Hematopoietic multipotent progenitor cell (in vitro differentiated cells): ENCODE measurements at places on chromosomes 4 and X.
A peak's percentile ranks its signal among the peaks of the same experiment; 100 is the strongest.

DNA sequence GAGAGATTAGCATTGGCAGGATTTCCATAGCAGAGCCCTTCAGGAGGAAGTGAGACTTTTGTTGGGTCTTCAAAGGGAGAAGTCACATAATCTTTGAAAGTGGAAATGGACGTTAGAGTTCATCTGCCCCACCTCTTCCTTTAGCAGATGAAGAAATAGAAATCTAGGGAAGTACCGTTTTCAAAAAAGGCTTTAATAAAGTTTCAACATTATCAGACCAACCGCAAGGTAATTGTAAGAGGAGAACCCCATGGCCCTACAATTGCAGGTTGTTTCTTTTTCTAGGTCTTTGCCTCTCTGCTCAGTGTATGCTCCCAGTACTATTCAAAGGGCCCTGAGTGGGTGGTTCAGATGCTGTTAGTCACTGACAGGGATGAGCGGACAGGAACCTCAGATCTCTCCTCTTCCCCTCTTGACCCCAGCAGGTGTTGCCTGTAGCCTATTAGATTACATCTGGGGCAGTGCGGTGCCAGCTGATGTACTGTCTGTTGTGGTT is 48.6 kb upstream of the AP1S2 start:
- no peak for DNase-seq

DNA sequence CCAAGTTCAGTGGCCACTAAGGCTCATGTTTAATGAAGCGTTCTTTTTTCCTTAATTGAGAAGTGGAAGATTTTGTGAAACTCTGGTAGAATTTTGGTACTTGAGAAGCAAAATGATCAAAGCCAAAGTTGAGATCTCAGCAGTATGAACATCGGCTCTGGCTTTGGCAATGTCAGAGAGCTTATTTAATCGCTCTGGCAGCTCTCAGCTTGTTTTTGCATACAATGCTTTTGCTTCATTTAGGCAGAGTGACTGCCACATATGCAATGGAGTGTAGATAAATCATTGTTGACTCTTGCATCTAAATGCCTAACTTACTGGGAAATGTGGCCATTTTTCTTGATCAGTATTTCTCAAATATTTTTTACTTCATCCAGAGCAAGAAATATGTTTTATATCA is 135.7 kb downstream of the AASDH start:
- DNase-seq: no peak

GRCh38 chr4:185793716-185794115 is 18.3 kb downstream of the SORBS2 start:
- no peak for DNase-seq

GRCh38 chr4:38663801-38664705 is at the start of gene KLF3:
Gene KLF3, plus strand, starts transcription at chr4:38664199. Its CDS starts 16,427 bp downstream, at chr4:38680626.
- peak; percentile 78 for DNase-seq

GRCh38 chr4:182105416-182105815 is 137.8 kb upstream of the TENM3 start:
- no peak for DNase-seq

DNA sequence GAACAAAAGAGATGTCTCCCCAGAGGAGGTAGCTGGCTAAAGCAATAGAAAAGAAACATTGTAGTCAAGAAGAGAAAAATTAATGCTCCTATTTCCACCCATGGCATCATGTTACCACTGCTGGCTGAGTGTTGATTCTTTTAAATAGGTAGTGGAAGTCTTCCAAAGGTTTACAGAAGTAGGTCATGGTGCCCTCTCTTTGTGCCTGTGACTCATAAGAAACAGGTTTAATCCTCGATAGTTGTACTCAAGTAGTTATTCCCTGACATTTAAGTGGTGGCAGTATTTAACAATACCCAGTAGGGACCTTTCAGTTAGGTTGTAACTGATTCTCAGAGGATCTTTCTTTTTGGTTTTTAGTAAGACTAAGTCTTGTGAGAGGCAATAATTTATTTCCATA is 247.8 kb downstream of the TEX13A start:
- no peak for DNase-seq

GRCh38 chr4:141011901-141012315 is 121.4 kb downstream of the RNF150 start:
- no peak for DNase-seq

DNA sequence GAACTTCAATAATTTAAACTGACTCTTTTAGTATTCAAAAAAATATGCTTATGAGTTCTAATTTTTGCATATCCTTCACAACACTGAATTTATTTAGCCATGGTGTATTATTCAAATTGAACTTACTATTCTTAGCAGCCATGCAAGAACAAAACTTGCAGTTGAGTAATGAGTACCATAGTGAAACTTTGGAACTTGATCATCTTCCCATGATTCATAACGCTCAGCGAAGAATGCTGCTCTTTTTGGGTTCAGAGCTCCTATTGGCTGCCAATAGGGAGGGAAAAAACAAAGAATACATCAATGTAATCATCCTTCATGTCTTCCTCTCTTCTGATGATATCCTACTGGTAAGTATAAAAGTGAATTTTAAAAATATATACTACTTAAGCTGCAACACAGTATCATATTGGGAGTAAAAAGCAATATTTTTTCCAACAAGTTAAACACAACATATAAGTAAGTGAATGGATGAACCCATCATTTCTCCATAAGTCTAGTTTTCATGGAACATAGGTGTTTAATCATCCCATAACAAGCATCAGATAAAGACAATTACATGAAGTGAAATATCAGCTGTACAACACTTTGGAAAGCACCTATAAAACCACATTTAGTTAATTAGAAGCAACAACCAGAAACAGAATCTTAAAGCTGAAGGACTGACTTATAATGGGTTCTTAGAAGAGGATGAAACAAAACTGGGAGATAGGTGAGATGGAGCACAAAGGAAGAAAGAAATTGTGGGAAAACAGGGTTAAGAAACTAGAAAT is 145.2 kb upstream of the MAB21L2 start:
- DNase-seq: no peak

- DNase-seq: no peak
Measured at GRCh38 chr4:139689093-139689722, 23.6 kb downstream of the MGST2 start.

- DNase-seq: no peak
Measured at GRCh38 chr4:119310826-119311225, 11.1 kb downstream of the FABP2 start.

DNA sequence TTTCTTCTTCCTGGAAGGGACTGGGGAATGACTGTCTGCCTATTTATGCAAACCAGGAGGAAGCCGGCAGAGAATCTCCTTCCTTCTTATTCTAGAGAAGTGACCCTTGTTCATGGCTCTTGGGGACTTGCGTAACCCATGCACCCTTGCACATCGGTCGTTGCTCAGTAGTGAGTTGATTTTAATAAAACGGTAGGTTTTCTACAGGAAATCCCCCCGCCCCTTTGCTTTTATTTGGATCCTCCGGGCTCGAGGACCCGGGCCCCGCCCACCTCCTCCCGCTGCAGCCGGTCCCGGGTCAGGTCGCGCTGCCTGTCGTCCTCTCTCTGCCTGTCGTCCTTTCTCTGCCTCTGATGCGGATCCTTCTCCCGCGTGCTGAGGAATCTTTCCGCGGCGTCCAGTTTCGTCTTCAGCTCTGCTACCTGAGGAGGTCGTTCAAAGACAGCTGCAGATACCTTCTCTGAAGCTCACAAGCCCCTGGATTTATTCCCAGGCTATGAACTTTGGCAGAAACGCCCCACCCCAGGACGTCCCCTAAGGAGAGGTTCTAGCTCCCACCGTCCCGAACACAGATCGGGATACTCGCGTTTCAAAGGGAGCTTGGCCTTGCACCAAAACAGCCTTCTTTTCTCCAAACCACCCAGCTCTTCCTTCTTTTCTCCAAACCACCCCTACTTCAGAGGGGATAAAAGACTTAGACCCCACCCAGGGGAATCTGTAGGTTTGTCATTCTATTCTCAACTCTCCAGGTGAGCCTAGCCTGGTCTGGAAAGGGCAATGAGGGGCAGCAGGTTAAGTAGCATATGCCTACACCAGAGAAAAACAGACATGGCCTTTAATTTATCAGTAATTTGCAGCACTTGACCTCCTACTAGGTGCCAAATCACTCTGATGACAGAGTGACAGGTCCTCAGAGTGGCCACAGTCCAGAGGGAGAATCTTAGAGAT is 7.0 kb downstream of the TNIP3 start:
- no peak for DNase-seq

DNA sequence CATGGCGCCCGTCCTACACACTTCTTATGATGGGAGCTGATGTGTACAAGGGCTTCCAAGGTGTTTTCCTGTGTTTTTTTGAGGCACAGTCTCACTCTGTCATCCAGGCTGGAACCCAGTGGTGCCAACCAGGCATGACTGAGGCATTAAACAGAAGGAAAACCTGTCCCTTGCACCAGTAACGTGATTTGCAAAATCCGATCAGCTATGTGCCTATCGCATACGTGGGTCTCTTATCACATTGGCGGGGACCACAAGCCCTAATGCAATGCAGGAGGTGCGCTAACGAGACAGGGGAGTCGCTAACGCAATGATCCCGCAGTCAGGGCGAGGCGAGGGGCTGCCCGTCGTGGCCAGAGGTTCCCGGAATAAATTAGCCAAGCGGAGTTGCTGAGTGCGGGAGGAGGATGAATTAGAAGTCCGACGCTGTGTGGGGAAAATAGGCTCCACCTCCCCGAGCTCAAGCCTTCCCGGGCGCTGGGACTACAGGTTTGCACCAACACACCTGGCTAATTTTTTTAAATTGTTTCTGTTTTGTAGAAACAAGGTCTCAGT is 162.7 kb downstream of the SHOX start:
- no peak for DNase-seq
